ENCODE measurements at places on chromosomes 7 and 10. TPM values are rescaled to one million over a fixed set of nuclear protein-coding genes. Genes with fewer than 3 reads are reported as not detected.

The PNLIP gene
- total RNA-seq: not detected

The SHTN1 gene
- 3.9 TPM for total RNA-seq

The EBLN1 gene
- total RNA-seq: not detected

The PILRB gene
- 21.5 TPM for total RNA-seq

The ADIRF gene
- total RNA-seq: 0.77 TPM

The IFIT3 gene
- total RNA-seq: 5.4 TPM

The CLDN4 gene
- 1.2 TPM for total RNA-seq

The CSGALNACT2 gene
- 2.0 TPM for total RNA-seq

The CAMK2B gene
- total RNA-seq: 0.02 TPM
